ENCODE measurements at places on chromosomes 3 and 15. TPM values are rescaled to one million over a fixed set of nuclear protein-coding genes. Genes with fewer than 3 reads are reported as not detected.

DNA sequence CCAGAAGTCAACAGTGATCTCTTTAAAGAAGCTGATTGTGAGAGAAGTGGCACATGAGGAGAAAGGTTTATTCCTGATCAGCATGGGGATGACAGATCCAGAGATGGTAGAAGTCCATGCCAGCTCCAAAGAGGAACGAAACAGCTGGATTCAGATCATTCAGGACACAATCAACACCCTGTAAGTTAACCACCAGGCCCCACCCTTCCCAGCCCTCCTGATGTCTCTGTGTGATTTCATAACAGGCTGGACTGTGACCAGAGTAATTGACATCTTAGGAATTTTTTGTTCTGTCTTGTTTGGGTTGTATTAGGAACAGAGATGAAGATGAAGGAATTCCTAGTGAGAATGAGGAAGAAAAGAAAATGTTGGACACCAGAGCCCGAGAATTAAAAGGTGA is 67.7 kb downstream of the KLHL25 start:
- DNase-seq, result no peak

GPR149 gene
- not detected for polyA plus RNA-seq

DNA sequence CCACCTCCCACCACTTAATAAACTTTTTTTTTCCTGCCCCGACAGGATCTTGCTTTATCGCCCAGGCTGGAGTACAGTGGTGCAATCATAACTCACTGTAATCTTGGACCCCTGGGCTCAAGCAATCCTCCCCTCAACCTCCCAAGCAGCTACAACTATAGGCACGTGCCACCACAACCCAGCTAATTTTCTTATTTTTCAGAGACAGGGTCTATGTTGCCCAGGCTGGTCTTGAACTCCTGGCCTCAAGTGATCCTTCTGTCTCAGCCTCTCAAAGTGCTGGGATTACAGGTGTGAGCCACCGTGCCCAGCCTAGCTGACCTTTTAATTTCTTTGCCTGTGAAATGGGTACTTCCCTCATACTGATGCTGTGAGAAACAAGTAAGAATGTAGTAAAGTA is 3.9 kb upstream of the C15orf40 start:
- DNase-seq, result no peak

- DNase-seq, result no peak
Observed at GRCh38 chr3:185207931-185208746, 45.7 kb downstream of the EHHADH start.

- no peak for DNase-seq
Observed at GRCh38 chr15:96948981-96949380, 618.5 kb downstream of the NR2F2 start.

DNA sequence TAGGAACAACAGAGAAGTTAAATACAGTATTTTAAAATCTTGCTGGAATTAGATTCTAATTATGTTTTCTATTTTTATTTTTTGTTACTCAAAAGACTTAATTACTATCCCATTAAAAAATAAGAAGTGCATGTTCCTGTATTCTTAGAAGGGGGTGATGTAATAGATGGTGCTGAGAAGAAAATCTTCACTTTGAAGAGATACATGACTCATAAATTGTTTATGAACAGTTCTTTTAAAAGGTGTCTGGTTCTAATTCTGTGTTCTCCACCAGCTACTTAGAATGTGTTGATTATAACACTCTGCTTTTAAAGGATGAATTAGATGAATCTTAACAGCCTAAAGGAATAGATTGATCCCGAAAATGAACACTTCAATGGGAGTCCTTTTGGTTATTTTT is 8.2 kb downstream of the RCN2 start:
- DNase-seq, result no peak

EXD1 gene
- polyA plus RNA-seq, result not detected

- DNase-seq, result no peak
Observed at GRCh38 chr3:180401226-180401625, 200.7 kb upstream of the TTC14 start.

DNA sequence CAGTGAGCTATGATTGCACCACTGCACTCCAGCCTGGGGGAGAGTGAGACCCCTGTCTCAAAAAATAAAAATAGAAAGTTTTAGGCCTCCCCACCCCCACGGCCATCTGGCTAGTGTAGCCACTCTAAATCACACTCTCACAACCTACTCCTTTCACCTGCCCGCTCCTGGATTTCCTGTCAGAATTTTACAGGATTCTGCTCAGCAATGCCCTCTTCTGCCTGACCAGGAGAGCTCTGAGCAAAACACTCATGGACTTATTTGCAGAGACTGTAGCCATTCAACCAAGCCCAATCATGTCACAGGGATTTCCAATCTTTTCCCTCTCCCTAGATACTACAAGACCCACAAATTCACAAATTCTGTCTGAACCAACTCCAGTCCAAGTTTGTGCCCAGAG is 242.6 kb upstream of the TPRG1 start:
- no peak for DNase-seq

ZNF639 gene
- 40.0 TPM for polyA plus RNA-seq
